ENCODE measurements at places on chromosomes 12 and 14.

GRCh38 chr12:62484233-62484632 lies 17.6 kb downstream of the MON2 start:
- DNase-seq, result no peak

DNA sequence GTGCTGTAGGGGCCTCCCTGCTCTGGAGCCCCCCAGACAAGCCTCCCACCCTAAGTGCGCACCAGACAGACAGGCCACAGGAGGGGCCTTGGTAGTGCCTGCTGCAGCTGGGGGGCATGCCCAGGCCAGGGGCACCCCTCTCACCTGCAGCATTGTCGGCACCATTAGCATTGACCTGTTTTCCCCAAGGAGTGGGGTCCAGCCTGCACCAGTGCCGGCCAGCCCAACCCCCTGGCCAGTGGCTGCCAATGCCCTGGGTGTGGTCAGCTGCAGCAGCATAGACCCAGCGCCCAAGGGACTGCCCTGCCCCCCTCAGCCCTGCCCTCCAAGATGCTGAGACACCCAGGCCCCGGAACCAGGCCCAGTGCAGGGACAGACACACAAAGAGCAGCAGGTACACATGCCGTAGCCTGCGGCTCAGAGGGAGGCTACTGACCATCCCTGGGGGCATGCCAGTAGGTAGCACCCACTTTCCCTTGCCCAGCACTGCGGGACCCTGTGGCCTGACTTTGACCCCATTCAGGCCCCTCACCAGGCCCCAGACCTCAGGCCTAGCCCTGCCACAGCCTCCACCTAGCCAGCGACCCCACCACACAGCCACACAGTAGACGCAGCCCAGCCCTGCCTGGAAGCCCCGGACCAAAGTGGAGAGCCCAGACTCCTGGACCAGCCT lies 1.0 kb downstream of the AHNAK2 start:
- no peak for DNase-seq

DNA sequence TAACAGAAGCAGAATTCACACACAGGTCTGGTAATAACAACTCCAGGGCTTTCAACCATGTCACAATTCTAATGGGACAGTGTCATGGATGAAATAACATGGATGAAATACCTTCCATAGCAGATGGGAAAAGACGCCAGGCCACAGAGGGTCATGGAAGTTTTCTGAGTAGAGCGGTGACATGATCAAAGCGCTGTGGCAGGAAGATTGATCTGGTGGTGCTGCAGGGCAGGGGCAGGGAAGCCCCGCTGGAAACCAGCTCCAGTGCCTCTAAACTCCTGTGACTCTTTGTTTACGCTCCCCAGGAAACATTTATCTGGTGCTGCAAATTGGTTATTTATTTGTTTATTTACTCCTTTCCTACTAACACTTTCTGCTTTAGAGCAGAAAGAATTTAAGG lies 108.3 kb upstream of the HMGA2 start:
- DNase-seq, result no peak

GRCh38 chr12:26255893-26256645 lies 60.7 kb downstream of the SSPN start:
- no peak for DNase-seq

GRCh38 chr14:104563742-104564615 lies 15.6 kb upstream of the C14orf180 start:
- DNase-seq, result peak; percentile 63

GRCh38 chr12:122293081-122293480 lies 26.8 kb upstream of the VPS33A start:
- no peak for DNase-seq

DNA sequence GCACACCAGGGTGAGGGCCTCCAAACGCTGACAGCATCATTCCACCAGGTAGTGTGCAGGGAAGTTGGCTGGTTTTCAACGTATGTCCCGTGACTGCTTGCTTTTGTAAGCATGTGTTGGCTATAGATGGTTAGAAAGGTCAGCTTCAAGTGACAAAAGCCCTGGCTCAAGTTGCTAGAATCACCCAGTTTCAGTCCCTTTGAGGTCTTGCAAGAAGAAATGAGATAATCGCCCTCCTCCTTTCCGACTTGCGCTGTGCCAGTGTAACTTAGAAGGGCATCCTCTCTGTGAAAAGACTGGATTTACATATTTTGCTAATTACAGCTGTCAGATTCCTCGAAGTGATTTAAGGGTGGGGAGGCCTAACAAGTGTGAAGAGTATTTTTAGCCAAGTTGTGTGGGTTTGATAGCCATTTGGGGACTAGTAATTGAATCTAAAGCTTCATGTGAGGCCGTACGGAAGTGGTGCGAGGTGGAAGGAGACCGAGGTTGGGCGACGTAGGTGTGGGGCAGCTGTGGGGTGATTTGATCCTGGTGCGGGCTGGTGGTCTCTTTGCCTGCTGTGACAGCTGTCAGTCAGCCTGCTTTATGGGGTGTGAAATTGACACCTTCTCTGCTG lies 94.7 kb downstream of the CHST11 start:
- DNase-seq, result no peak

DNA sequence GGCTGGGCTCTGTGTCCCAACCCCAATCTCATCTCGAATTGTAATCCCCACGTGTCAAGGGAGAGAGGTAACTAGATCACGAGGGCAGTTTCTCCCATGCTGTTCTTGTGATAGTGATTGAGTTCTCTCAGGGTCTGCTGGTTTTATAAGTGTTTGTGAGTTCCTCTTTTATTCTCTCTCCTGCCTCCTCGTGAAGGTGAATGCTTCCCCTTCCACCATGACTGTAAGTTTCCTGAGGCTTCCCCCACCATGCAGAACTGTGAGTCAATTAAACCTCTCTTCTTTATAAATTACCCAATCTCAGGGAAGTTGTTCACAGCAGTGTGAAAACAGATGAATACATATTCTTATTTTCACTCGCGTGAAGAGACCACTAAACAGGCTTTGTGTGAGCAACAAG lies 148.2 kb downstream of the TMEM30B start:
- no peak for DNase-seq

GRCh38 chr14:82328442-82328841 lies 794.8 kb upstream of the SEL1L start:
- no peak for DNase-seq

DNA sequence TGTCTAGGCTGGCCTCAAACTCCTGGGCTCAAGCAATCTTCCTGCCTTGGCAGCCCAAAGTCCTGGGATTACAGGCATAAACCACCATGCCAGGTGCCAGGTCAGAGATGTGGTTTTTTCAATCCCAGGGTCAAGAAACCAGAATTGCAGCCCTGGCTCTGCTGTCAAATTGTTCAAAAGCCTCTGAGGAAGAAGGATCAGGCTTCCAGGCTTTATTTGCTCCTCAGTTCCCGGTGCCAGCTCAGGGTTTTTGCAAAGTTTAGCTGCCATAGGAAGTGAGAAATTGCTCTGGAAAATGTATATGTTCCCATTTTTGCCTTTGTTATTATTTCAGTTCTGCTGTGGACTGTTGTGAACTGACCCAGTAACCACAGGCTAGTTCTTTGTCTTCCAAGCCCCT lies 28.7 kb downstream of the WNT5B start:
- no peak for DNase-seq

DNA sequence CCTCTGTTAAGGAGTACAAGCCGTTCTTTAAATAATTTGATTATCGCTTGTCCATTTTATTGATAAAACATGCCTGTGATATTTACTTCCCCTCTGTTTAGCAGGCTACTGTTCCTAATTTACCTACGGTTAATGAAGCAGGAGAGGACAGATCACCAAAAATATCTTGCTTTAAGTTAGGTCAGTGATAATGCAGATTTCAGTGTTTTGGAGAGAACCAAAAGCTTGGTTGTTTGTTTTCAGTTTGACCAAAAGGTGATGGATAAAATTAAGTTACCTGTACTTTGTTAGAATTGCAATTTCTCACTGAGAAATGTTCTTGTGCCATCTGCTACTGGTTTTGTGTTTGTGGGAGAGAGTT lies 958 bp downstream of the SPATS2 start:
- no peak for DNase-seq

DNA sequence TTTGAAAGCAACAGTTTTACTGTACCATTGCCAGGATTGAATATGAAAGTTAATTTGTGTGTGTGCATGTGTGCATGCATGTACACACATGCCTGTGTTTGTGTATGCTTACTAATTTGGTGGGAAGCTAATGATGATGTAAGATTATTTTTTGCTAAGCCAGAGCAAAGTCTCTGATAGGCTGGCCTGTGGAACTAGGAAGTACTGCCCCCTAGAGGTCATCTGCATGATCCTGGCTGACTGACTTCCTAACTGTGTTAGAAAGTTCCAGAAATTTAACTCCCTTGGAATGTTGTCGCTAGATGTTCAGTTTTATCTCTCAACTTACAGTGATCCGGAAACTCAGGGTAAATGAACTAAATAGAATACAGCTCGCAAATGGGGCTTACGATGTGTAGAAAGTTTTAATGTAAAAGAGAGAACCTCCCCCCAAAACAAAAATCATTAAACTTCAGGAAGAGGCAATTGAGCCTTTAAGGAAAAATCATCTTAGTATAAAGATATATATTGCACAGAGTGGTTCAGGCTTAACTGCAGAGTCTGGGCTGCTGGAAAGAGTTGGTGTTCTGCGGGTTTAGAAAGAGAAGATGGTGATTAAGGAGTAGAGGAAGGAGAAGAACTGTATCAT lies 34.3 kb upstream of the SLC38A1 start:
- peak; percentile 39 for DNase-seq

DNA sequence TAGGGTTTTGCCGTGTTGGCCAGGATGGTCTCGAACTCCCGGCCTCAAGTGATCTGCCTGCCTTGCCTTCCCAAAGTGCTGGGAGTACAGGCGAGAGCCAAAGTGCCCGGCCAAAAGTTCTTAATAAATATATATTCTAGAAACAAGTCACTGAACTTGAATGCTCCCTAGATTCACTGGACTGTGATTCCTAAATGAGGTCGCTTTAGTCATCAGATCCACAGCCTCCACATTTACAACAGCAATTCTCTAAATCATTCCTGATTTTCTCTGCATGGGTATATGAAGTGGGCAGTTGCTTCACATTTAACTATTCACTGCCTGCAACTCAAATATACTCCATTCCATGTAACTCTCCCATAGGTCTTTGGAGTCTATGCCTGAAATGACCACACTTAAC lies 813.0 kb downstream of the GALC start:
- DNase-seq, result no peak

GRCh38 chr14:36524220-36524837 lies 4.3 kb upstream of the NKX2-1 start:
- DNase-seq, result no peak

DNA sequence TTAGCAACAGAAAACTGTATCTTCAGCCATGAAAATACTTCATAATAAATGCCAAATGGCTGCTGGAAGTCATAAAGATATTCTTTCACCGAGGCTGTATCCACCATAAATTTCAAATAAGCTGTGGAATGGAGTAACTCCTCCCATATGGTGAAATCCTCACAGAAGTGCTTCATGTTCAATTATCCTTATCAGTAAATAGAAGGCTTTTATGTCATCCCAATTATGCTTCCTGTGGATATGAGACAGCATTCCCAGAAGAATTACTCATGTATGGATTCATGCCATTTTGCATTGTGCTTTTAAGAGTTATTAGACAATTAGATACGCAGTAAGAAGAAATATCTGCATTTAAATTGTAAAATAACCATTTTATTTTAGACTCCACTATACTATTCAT lies 99.0 kb downstream of the RTN1 start:
- DNase-seq, result no peak

DNA sequence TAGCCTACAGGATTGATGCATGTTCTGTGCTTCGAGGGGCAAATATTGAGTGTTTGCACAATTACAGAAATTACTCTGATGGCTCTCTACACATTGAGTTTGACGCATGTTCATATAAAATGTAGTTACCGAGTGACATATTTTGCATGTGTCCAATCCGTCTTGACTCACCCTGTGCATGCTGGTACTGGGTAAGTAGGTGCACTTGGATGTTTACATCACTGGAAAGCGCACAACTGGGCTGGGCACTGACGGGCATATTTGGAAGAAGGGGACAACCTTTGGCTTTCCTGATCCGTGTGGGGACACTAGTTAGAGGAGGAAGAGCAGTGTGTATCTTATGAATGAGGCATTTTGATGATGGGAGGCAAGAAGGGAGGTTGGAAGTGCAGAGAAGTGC lies 4.9 kb upstream of the KRT6A start:
- DNase-seq, result no peak

GRCh38 chr14:100581228-100582145 lies 5.7 kb downstream of the BEGAIN start:
- DNase-seq, result no peak

DNA sequence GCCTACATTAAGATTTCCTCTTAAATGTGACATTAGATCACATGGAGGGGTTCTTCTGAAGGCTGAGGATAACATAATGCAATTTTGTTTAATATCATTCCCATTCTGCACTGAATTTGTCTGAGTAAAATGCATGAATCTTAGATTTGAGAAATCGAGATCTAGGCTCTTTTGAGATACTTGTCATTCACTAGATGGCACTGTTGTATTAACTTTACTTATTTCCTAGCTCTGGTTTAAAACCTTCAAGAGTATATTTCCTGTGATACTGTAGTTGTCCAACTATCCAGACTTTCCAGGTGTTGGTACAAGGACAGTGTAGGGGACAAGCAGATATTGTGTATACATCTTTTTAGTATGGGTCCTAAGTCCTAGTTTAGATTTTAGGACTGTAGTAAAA lies 91.7 kb upstream of the SEL1L start:
- peak; percentile 13 for DNase-seq

DNA sequence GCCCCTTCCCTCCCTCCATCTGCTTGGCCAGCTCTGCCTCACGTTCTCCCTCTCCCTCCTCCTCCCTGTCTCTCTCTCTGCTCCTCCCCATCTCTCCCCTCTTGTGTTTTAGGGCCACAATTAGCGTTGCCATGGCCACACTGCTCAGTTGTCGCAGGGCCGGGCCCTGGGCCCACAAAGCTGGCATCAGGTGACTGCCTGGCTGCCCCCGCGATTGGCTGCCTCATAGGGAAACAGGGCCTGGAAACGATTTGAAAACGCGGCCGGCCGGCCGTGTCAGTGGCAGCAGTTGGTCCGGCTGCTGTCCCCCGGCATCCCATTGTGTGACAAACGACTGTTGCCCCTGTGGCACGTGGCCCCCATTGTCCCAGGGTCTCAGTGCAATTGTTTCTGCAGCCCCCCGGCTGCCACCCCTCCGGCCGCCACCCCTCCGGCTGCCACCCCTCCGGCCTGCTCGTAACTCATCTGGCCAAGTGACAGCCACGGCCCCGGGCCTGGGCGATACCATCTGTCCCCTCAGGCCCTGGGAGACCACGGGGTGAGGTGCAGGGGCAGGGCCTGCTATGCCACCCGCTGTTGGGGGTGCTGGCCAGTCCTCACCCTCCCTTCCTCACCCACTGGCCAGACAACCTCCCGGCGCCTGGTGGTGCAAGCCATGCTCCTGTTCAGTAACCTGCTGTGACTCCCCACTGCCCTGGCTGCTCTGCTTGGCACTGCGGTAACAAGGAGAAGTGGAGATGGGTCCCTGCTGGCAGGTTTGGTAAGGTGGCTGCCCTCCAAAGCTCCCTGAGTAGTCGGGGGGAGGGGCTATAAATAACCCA lies 17.4 kb downstream of the FOXN4 start:
- no peak for DNase-seq

- no peak for DNase-seq
These were observed 284.8 kb downstream of the FBXL14 start for GRCh38 chr12:1309613-1310012.

DNA sequence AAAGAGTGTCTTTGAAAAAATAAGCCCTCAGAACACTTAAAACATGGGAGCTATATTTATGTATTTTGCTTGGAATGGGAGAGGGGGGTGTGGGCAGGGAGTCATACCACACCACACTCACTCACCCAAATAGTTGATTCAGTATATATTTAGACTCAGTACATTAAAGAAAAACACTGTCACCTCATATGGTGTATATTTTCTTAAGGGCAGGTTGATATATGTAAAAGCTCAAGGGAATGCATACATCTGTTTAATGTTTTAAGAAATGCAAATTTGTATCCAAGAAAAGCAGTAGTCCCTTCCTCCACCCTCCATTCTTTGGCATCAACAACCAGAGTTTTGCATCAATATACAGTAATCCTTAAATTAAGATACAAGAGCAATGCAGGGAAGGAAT lies 1.4 kb downstream of the NFYB start:
- DNase-seq, result peak; percentile 6
